Ascending aorta (tissue), 2 donors: ENCODE measurements at places on chromosomes 1 and 21. TPM values are rescaled to one million over a fixed set of nuclear protein-coding genes. Genes with fewer than 3 reads are reported as not detected.
A peak's percentile ranks its signal among the peaks of the same experiment; 100 is the strongest.

The TMEM82 gene
- not detected for total RNA-seq

- no peak for DNase-seq
Observed at GRCh38 chr21:26818906-26819305, 26.3 kb downstream of the ADAMTS1 start.

The TFAP2E gene
- total RNA-seq, result 10.2 TPM

DNA sequence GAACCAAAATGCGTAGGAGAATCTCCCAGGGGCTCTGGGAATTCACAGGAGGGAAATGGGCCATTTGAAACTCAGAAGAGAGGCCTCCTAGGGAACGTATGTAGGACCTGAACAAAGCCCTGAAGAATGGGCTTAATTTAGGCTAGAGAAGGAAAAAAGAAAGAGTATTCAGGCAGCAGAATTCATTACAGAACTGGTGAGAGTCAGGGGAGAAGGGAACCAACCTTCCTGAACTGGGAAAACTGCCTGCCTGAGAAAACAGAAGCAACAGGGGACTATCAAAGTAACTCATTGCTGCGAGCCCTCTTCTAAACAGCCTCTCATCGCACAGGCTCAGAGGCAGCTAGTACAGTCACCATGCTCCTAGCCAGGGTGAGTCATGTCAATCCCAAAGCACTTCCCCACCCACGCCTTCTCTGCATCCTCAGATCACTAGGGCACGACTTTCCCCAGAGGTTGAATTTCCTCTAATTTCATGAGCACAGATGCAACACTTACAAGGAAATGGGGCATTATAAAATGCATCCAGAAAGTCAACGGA lies 98.1 kb downstream of the ADSS2 start:
- peak; percentile 63 for DNase-seq

- DNase-seq, result peak; percentile 38
Observed at GRCh38 chr1:15508700-15509487, 15.1 kb downstream of the CASP9 start.

The FCMR gene
- total RNA-seq, result 1.3 TPM

DNA sequence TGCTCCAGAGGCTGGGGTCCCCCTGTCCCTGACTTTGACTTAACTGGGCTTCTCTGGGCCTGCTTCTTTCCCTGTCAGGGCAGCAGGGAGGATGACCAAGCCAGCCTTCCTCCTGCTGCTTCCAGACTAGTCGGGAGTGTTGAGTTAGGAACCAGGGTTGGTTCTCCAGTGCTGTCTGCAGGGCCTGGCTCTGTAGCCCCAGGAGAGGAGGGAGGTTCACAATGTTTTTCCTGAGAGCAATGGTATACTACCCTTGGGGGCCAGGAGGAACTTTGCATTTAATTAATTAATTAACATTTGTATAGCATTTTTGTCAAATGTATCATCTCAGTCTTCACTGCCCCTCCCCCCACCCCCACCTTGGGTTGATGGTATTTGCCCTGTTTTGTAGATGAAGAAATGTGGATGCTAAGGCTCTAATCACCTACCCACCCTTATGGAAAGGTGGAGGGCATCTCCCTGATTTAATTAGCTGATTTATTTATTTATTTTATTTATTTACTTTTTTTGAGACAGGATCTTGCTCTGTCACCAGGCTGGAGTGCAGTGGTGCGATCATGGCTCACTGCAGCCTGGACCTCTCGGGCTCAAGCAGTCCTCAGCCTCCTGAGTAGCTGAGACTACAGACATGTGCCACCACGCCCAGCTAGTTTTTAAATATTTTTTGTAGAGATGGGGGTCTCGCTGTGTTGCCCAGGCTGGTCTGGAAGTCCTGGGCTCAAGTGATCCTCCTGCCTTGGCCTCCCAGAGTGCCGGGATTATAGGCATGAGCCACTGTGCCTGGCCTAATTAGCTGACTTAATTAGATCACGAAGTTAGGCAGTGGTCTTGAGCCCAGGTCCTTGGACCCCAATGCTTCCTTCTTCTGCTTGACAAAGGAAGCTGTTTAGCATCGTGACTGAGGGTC lies 6.6 kb downstream of the H6PD start:
- no peak for DNase-seq

The TSACC gene
- not detected for total RNA-seq

DNA sequence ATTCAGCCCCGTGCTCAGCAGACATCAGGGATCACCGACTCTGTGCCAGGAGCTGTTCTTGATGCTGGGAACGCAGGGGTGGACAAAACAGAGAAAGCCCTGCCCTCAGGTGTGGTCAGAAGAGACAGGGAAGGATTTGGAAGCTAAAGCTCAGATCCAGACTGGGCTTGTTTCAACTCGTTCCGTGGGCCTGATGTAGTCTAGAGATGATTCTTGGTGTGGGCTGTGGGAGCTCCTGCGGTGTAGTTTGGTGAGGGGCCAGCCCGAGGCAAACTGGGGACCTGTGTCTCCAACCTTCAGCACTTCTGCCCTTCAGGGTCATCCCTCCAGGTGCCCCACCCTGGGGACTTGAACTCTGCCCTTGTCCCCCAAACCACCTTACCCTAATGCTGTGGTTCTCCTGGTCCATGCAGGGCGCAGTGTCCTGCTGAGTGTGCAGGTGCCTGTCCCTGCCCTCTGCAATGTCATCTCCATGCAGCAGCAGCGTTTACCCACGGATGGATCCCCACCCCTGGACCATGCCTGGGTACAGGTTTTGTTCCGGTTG lies 17.3 kb upstream of the ABCG1 start:
- no peak for DNase-seq

The GBP5 gene
- not detected for total RNA-seq

The AMY2A gene
- total RNA-seq, result not detected

The OR2T2 gene
- total RNA-seq, result not detected

The APOBEC4 gene
- total RNA-seq, result not detected

GRCh38 chr1:204821476-204821875 lies 49.2 kb upstream of the NFASC start:
- no peak for DNase-seq

DNA sequence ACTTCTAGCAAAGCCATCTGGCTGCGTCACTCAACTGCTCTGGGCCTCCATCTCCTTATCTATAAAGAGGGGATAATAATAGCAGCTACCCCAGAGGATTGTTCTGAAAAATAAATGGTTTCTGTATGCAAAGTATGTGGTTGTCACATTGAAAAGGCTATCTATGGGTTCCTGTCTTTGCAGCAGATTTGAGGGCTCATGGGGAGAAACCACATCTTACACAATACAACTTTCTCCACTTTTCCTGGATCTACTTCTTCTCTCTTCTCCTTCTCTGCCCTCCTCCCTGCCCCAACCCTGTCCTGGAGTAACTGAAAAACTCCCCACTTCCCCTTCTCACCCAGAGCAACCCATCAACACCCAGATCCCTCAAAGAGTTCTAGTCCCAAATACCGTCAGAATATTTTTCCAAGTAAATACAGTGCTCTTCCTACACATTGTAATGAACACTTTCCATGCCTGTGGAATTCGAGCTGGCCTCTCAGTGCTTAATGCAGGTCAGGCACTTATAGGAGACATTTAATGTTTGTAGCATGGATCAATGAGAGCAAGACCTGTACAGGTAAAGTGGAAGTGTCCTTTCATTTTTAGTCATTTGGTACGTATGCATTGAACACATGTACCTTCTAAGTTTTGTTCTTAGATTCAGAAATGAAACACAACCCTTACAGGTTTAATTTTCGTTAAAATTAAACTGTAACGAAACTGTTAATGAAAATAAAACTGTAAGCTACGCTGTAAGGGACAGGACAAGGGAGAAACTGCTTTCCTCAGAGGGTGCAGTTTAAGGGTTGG lies 131.9 kb downstream of the AK5 start:
- no peak for DNase-seq

DNA sequence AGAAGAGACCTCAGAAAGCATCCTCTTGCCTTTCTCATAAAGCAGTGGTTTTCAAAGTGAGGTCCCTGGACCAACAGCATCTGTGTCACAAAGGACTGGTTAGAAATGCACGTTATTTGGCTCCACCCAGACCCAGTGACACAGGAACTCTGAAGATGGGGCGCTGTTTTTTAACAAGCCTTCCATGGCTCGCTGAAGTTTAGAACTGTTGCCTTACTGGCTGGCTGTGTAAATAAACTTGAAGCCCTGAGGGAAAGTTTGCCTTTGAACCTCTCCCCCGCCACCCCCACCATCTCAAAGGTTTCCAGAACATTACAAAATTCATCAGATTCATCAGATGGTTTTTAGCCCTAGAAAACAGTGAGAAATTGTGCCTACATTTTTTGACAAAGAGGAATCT lies 21.8 kb upstream of the IKBKE start:
- no peak for DNase-seq

- no peak for DNase-seq
Observed at GRCh38 chr1:241470908-241471590, 48.5 kb downstream of the FH start.

GRCh38 chr1:66460776-66461175 lies 73.2 kb upstream of the SGIP1 start:
- no peak for DNase-seq

DNA sequence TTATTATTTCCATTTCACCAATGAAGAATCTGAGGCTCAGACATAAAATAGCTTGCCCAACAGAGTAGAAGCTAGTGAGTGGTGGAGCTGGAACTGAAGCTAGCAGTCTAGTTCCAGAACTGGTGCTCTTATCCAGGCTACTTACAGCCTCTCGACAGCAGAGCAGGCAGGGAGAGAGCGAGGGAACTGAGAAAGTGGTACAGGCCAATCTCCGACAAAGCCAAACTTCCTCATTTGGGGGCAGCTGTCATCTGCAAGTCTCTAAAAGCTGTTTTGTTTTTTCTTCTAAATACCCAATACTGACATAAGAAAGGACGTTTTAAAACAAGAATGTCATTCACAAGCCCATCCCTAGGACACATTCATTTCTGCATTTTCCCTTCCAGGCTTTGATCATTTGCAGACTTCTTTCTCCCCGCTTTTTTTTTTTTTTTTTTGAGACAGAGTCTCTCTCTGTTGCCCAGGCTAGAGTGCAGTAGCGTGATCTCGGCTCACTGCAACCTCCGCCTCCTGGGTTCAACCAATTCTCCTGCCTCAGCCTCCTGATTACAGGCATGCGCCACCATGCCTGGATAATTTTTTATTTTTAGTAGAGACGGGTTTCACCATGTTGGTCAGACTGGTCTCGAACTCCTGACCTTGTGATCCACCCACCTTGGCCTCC lies 20.0 kb downstream of the YIPF1 start:
- DNase-seq, result no peak

The BTG2 gene
- total RNA-seq, result 219 TPM

The LAPTM5 gene
- 56.1 TPM for total RNA-seq

The C8A gene
- 0.21 TPM for total RNA-seq

DNA sequence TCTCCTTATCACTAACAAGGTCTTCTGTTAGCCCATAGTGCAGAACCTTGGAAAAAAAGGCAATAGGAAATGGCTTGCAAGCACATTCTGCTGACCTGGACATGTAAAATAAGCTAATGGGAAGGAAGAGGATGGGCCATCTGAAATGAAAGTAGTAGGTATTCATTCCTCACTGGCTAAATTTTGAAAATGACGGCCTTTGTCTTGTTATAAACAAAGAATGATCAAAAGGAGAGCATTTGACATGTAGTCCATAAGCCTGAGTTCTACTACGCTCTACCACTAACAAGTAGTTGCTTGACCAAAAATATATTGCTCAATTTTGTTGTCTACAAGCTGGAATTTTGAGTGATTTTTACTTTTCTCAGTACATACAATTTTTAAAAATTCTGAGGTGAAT lies 75.6 kb downstream of the TBX15 start:
- no peak for DNase-seq

DNA sequence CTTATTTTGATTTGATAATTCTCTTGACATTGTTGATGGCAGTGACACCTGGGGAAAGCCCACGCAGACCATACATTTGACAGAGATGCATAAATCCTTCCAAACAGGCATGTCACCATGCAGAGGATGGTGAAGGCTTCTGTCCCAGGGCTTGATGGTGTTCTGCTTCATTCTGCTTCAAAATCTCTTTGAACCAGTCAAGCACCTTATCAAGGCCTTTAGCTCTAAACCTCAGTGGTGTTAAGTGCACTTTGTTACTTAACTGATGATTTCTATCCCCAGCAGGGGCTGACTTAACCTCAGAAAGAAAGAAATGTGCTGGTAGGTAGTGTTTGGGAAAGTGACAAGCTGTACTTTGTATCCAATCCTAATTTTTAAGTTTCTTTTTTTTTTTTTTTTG lies 81.1 kb downstream of the RRAGC start:
- no peak for DNase-seq

GRCh38 chr1:7669559-7670311 lies 101.4 kb upstream of the VAMP3 start:
- no peak for DNase-seq

- no peak for DNase-seq
Observed at GRCh38 chr1:192529811-192530210, 45.8 kb upstream of the RGS1 start.

The TADA1 gene
- total RNA-seq, result 12.8 TPM

The KMO gene
- total RNA-seq, result not detected

DNA sequence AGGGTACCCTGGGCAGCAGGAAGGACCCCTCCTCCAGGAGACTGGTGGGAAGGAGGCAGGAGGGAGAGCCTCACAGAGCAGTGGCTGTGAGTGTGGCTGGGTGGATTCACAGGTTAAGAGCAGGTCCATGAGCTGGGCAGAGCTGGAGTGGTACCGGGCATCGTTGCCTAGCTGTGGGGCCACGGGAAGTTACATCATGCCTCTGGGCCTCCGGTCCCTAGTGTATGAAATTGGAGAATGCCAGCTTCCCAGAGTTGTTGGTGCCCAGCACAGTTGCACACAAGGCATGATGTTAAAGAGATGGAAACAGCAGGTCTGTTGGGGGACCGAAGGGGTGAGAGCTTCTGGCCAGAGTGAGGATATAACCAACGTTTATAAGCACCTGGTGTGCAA lies 18.5 kb downstream of the FOXO6 start:
- peak; percentile 74 for DNase-seq

DNA sequence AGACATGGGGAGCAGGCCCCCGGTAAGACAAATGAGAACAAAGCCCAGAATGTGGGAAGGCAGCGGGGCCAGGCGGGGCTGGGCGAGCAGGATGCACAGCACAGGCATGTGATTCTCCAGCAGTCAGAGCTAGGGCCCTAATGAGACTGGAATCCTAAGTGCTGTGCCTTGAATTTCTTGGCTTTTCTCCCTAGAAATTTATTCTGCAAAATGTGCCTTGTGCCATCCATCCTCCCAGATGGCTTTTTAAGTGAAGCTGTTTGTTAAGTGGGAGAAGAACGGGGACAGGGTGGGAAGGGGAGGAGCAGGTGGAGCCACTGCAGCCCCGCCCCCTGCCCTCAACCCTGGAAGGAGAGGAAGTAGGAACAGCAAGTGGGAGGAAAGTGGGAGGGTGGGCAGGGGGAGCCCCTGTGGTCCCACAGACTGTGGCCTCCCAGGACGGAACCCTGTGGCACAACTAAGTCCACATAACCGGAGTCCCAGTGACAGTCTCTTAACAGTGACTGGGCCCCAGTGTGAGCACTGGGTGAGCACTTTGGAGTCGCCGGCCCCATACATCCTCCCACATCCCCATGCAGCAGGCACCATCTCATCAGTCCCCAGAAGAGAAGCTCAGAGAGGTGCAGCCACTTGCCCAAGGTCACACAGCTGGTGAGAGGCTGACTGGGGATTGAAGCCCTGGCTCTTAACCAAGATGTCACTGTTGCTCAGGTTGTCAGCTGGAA lies 216.9 kb downstream of the MATN1 start:
- no peak for DNase-seq

- no peak for DNase-seq
Observed at GRCh38 chr21:41763398-41763931, 3.4 kb downstream of the RIPK4 start.

The LRRC38 gene
- not detected for total RNA-seq
